M059J (cell line): ENCODE measurements at places on chromosomes 5 and 9. TPM values are rescaled to one million over a fixed set of nuclear protein-coding genes. Genes with fewer than 3 reads are reported as not detected.
A peak's percentile ranks its signal among the peaks of the same experiment; 100 is the strongest.

GPX3 gene
- total RNA-seq = 62.3 and 68.5 TPM in 2 replicates

GRCh38 chr5:16179511-16179935 is at the start of gene MARCHF11:
MARCHF11 (minus strand) TSS chr5:16179791; CDS start chr5:16179575, 216 bp downstream.
- DNase-seq = no peak

DNA sequence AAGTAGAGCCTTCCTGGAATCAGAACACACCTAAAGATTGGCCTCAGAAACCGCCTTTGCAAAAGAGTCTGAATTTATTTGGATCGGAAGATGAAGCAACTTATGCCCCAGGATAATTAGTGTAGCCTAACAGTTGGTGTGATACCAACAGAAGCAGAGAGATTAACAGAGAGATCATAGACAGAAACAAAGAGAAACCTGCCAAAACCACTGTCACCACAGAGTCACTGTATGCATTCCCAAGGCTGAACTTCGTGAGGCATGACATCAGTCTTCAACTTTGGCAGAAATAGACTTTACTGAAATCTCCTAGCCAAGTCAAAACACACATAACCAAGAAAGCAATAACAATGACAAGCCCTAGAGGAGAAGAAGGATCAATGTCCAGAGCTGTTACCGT is 361.8 kb downstream of the ELAVL2 start:
- DNase-seq = peak; percentile 18

GRCh38 chr5:177496070-177496726 is 1.2 kb downstream of the PDLIM7 start:
- DNase-seq = peak; percentile 75

DNA sequence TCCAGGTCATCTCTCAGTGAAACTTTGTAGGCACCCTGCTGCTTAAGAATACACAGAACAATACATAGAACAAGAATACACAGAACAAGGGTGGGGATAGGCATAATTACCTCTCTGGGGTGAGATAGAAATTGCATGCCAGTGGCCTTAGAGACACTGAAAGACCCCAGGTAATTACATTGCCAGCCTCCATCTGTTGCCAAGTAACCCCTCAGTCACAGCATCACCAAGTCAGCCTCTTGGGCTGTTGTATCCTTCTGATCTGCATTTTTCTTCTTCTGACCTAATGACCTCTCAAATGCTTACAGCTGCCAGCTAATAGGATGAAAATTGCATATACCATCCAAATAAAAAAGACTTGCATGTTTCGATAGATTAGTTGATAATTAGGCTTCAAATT is 167.7 kb downstream of the GRIA1 start:
- no peak for DNase-seq

PKD2L2 gene
- total RNA-seq = 0.17 TPM in 1 of 2 replicates, not detected in the other

DNA sequence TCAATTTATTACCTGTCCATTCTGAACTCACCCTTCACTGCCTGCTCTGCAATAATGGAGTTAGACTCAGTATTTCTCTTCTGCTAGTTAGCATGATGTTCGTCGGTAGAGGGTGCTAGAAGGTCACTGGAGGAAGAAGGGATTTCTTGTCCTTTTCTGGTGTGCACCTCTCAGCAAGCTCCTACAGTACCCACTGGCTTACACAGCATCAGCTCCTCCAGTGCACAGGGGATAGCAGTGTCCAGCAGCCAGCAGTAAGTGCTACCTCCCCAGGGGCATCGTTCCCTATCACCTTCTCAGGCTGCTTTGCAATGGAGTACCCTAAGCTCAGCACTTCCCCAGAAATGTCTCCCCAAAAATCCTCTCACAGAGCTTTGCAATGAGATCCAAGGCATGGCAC is 45.9 kb upstream of the APC start:
- peak; percentile 33 for DNase-seq

DNA sequence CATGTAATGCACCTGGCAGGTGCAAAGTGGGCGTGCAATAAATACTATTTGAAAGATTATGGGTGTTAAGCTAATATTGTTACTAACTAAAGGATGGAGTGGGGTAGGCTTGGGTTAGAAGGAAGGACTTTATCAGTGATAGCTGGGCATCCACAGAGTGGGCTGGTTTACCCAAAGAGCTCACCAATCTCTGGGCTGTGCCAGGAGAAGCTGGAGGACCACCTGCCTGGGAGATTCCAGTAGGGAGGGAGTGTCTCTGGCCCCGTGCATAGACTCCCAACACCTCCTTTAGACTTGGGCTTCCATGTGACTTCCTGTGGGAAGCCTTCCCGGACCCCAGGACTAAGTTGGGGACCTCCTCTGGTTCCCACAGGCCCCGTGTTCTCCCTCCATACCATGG is 5.6 kb upstream of the URM1 start:
- DNase-seq = no peak

ITGA2 gene
- 24.6 and 30.1 TPM in 2 replicates for total RNA-seq

DNA sequence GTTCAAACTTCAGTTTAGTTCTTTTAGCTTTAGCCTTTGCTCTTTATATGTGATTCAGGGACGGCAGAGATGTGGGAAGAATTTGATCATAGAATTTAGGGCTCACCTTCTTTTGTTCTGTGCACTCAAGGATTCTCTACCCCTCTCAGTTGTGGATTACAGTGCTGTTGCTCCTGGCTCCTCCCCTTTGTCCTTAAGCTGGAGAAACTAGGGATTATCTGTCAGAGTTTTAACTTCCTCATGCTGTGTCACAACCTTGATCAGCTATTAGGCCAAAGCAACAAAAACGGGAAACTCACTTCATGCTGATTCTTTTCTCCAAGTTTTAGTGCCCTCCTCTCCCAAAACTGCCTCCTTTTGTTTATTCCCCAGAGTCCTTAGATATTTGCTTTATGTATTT is 13.0 kb upstream of the PCDHAC2 start:
- DNase-seq = no peak

LRRC19 gene
- not detected in 2 replicates for total RNA-seq

FOXD4 gene
- total RNA-seq = 0.05 TPM in 1 of 2 replicates, not detected in the other

P4HA2 gene
- total RNA-seq = 99.6 and 133 TPM in 2 replicates

DNA sequence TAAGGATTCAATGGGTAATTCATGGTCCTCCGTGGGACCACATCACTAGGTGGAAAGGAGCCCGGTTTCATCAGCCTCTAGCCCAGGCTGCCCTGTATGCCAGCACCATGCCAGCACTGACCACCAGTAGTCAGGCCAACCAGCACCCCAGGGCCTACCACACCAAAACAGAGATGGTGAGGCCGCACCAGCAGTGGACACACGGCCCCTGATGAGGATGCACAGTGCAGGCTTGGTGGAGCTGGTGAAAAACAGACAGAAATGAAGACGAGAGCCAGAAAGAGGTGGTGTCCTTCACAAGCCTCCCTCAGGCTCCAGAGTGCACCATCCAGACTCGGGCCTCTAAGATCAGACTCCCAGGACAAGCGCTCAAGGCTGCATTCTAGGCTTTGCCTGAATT is 128.2 kb downstream of the MED10 start:
- DNase-seq = no peak

EMB gene
- 1.2 and 1.3 TPM in 2 replicates for total RNA-seq

DNA sequence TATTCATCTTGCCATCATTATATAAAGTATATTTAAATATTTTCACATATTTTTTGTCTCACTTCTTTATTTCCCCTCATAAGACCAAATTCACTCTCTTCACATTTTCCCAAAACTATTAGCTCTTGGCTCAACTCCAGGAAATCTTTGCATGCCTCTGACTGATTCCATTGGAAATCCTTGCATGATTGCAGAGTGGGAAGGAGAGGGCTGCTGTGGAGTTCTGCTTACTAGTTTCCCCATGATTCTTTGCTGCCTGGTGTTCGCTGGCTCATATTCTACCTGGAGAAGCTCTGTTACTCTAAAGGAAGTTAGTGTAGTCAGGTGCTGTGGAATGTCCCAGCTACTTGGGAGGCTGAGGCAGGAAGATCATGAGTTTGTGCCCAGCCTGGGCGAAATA is 41.9 kb downstream of the LIX1 start:
- DNase-seq = no peak

DNA sequence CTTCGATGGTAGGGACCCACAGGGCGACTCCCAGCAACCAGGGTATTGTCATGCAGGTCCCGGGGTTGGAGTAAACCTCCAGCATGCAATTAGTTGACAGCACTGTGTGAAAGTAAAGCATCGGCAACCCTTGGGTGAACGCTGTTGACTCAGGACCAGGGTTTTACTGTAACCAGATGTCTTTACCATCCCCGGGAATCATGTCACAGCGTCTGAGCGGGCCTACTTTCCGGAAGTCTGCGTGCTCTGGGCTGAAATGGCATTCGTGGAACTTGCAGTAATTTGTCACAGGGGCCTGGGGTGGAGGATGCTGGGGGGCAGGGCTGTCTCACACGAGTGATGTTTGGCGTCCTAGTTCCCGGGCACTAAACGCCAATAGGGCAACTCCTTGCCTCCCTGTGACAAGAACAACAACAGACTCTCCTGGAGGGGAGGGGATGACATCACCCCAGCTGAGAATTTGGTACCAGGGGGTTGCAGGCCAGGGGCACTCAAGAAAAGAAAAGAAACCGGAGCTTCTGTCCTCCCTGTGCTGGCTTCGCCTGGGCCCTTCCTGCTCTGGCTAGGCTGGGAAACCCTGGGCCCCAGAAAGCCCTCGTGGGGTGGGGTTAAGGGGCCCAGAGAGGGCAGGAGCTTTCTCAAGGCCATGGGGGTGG is 10.1 kb upstream of the UBAC1 start:
- DNase-seq = no peak

MPDZ gene
- 9.5 and 17.2 TPM in 2 replicates for total RNA-seq

DNA sequence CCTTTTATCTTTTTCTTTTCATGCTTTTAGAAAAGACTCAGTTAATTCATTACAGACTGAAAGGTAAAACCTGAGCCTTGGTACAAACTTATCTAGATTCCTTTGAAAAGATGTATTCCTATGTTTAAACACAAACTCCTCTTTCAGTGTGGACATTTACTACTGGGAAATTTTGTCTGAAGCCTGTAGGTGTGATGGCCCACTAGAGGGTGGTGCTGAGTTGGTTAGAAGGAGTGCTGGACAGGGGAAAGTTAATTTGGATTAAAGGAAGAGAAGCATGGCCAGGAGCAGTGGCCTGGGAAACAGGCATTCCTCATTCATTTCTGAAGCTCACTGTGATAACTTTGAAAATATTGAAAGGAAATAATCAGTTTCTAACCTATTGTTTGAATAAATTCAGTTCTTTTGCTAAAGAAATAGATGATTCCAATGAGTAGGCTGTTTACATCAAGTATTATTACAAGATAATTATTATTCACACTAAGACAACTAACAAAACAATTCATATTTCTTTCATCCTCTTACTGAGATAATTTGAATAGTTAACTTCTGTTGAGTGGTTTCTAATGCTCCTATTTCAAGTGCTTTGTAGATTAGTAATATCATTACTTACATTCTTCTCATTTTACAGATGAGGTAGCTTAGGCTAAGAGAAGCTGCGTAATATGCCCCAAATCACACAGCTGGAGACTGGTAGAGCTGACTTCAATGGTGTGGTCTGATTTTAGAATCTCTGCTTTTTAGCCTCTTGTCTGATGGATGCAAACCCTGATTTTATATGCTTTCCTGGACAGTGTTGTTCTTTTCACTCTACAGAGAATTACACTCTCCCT is 150.9 kb downstream of the ADGRV1 start:
- peak; percentile 41 for DNase-seq

DNA sequence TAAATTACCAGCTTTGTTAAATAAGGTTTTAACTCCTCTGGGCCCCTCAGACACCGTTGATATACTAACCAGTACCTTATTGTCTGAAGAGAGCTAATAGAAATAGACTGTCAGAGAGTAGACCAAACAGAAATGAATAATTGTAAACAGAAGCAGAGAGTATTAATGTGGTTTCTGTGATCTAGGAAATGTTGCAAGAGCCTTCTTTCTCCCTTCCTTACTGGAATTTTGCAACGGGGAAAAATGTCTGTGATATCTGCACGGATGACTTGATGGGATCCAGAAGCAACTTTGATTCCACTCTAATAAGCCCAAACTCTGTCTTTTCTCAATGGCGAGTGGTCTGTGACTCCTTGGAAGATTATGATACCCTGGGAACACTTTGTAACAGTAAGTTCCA is 5.1 kb downstream of the TYRP1 start:
- DNase-seq = peak; percentile 70

FBXL7 gene
- total RNA-seq = 9.7 and 12.5 TPM in 2 replicates

DNA sequence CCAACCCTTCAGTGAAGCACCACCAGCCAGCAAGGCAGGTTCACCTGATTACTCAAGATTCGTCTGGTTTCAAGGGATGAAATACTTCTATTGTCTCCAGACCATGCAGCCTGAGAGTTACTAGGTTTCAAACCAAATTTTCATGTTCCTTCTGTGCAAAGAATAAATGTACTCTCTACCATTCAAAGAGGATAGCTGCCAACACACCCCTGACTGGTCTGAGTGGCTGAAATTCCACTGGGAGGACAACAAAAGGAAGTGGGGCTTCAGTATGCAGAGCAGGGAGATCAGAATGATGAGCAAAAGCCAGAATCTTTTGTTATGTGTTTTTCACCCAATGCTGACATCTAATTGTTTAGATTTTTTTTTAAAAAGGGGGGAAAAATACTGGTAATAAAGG is 356.3 kb downstream of the BNC2 start:
- DNase-seq = no peak

DNA sequence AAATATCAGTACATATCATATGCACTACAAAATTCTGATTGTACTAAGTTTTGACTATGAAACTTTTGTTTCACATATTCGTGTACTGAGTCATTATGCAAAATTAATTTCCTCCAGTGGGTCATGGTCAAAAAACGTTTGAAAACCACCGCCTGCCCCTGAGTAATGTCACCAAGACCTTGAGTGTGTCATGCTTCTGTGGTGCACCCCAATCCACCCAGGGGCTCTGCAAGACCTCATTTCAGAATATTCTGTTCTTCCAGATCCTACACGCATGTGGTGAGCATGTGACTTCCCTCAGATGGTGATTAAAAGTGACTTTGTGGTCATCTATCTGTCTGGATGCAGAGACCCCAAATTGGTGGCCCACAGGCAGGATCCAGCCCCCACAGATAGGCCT is 31.0 kb downstream of the ABLIM3 start:
- peak; percentile 97 for DNase-seq

DNA sequence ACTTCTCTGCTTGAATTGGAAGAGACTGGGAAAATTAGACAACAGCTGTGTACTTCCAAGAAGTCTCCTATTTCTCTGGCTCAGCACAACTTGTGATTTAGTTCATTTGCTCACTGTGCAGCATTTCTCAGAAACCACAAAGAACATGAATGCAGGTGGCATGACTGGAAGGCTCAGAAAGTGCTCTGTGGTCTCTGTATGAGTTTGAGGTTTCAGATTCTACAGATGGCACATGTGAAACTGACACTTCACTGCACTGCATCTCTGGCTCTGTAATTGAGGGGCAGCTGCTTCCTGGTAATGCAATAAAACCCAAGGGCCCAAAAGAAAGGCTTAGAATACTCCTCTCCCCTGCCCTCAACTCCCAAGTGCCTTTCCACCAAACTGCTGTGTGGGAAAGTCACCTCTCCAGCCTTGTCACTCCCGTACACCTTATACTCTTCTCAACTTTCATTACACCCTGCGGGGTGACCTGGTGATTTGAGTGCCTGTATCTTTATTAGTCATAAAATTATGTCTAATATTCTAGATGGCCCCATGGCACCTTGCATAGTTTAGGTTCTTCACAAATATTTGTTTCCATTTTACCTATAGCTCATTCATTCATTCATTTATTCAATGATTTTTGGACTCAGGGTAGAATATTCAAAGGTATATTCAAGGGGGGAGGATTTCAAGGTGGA is 82.5 kb downstream of the ESM1 start:
- peak; percentile 61 for DNase-seq

- no peak for DNase-seq
These were observed 4.7 kb downstream of the SH3RF2 start for GRCh38 chr5:145941096-145941447.

GRCh38 chr9:134361843-134362414 is 35.7 kb downstream of the RXRA start:
- no peak for DNase-seq

SLC34A1 gene
- total RNA-seq = 0.02 TPM in 1 of 2 replicates, not detected in the other
